ENCODE measurements at places on chromosomes 5 and 9.

DNA sequence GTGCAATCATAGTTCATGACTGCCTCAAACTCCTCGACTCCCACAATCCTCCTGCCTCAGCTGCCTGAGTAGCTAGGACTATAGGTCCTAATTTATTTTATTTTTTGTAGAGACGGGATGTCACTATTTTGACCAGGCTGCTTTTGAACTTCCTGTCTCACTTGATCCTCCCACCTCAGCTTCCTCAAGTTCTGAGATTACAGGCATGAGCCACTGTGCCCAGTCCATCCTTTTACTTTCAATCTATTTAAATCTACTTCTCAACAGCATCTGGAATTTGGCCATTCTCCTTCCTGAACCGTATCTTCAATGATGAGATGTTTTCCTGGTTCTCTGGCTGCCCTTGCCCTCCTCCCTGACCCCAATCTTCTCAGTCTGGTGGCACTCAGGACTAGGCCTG is 12.2 kb upstream of the GRIN1 start:
- DNase-seq = no peak

DNA sequence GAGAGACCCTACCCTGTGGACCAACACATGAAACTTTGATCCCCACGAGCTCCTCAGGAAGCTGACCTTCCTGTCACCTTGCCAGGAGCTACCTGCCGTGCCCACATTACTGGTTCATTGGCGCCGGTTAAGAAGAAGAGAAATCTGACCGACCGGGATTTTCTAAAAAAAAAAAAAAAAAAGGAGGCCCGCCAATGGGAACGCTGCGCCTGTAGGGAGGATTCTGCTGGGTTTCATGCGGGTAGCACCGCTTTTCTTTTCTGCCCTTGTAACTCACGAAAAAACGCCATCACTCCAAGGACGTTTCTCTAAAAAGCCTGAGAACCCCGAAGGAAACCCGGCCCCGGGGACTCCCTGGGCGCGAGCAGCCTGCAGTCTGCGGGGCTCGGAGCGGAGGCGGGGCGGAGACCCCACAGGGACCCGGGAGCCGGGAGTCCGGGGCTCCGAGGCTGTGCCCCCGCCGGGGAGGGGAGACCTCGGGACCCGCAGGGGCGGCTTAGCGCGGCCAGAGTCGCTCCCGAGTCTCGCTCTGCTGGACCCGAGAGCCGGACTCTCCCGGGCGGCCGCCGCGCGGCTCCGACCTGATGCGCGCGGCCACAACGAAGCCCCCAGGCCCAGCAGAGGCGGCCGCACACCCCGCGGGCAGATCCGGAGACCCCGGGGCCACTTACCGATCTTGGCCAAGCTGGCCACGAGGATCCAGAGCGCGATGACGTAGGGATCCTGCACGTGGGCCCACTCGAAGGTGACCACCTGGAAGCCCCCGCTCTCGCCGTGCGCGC is 617 bp downstream of the SLC9A3 start:
- no peak for DNase-seq

DNA sequence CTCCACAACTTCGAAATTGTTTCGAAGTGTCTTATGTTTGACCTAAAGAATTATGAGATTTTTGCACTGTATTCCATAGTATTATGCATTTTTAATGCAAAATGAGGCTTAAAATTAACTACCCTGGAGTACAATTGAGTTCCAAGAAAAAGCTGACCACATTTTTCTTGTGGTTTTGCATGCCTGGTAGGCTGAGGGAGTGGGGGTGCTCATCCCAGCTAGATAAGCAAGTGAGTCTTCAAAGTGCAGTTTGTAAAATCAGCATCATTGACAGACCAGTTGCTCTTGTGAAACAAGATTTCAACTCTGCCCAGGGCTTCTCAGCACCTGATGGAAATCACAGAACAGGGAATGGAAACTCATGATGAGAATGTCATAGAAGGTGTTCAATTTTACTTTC is 17.0 kb upstream of the NDUFS4 start:
- no peak for DNase-seq

GRCh38 chr9:131868766-131869165 is 128.9 kb upstream of the RAPGEF1 start:
- peak; percentile 43 for DNase-seq

DNA sequence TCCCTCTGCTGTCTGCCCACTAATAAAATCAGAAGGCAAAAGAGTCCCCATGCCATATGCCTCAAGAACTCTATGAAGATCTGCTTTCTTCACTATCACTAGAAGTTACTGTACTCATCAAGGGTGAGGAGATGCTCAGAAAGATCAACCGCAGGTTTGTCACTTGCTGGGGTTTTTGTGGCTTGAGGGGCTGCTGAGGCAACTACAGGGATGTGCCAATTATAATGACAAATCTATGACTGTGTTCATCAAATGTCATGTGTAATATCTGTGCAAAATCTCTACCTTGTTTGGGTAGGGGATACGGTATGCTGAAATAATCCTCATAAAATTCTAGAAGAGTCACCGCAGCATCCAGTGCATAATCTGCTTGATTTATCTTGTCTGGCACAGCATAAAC is 13.0 kb downstream of the ERAP1 start:
- DNase-seq = no peak

DNA sequence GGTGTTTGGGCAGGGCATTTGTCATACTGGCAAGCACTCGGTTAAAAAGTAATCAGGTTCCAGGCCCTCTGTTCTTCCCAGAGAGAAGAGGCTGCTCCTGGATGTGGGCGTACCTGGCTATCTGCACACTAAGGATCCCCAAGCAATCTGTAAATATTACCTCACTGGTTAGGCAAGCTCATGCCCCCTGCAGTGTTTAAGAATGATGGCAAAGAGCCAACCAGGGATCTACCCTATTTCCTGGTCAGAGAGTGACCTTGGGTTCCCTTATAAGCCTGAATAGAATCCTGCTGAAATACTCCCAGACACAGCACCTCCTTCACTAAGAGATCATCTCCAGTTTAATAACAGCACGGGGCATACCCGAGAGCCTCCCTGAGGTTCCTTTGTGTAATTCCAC is 181.2 kb downstream of the PIK3R1 start:
- DNase-seq = no peak

DNA sequence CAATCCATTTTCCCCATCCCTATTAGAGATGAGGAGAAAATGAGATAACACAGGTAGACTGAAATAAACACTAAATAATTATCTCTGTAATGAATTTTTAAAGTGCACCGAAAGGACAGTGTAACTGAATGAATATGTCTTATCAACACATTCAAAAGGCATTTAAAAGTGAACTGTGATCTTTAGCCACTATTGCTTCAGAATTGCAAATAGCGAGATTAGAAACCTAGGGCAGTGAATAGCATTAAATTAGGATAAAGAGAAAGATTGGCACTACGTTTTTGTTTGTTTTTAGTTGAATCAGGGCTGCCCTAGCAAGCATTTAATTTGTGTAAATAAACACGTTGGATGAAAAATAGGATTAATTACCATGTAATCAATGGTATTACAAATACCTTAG is 537.5 kb downstream of the ELAVL2 start:
- no peak for DNase-seq

DNA sequence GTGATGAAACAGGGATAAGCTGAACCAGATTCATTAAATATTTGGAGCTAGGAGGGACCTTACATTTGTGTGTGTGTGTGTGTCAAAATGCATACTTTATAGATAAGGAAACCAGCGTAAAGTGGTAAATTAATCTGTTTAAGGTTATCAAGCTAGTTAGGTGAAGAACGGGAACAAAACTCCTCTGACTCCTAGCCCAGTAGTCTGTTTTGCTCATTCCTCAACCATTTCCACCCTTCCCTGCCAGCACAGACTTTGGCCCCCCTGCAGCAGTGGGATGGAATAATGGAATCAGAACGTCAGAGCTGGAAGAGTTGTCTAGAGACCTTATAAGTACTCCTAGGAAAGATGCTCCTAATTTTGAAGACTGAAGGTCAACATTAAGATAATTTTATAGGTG is 6.5 kb downstream of the AGXT2 start:
- no peak for DNase-seq

DNA sequence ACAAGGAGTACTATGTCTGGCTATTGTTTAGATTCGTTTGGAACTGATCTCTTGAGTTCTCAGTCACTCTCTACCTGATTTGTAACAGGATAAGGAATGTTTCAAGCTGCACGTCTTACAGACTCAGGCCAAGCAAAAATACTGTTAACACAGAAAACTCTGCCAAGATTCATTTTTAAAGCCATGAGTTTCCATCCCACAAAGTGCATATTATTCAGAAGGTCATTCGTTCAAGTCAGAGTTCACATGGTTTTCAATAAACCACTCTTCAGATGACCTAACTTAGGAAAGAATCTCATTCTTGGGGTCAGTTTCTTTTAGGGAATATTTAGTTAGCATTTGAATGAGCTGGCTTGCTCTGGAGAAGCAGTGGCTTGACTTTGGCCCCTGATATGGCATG is 49.3 kb downstream of the F2R start:
- no peak for DNase-seq

GRCh38 chr5:81838307-81838906 is 87.5 kb upstream of the SSBP2 start:
- no peak for DNase-seq

- DNase-seq = no peak
These were observed 208.0 kb downstream of the NR3C1 start for GRCh38 chr5:143195491-143195890.

DNA sequence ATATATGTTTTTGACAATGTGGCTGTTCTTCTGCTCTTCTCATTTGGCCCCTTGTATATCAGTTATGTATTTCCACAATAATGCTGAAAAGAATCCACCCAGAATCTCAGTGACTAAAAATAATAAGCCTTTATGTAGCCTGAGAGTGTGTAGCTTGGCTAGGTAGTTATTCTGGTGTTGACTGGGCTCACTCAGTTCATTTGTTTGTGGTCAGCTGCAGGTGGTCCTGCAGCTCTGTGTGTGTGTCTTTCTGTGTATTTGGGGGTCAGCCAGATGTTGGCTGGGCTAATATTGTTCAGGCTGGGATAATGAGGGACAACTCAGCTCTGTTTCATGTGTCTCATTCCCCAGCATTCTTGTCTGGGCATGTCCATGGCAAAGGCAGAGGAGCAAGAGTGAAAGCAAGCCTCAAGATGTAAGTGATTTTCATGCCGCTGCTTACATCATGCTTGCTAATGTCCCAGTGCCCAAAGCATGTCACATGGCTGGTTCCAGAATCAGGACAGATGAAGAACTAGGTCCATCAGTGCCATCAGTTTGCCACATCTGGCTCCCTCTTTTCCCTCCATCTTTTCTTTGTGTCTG is 162.8 kb downstream of the KCTD16 start:
- no peak for DNase-seq

GRCh38 chr5:8491254-8491653 is 622.3 kb downstream of the MTRR start:
- no peak for DNase-seq

- DNase-seq = peak; percentile 90
These were observed 58.4 kb upstream of the PHF24 start for GRCh38 chr9:34899535-34900158.

- DNase-seq = no peak
These were observed 3.8 kb upstream of the NACC2 start for GRCh38 chr9:136098844-136099243.

DNA sequence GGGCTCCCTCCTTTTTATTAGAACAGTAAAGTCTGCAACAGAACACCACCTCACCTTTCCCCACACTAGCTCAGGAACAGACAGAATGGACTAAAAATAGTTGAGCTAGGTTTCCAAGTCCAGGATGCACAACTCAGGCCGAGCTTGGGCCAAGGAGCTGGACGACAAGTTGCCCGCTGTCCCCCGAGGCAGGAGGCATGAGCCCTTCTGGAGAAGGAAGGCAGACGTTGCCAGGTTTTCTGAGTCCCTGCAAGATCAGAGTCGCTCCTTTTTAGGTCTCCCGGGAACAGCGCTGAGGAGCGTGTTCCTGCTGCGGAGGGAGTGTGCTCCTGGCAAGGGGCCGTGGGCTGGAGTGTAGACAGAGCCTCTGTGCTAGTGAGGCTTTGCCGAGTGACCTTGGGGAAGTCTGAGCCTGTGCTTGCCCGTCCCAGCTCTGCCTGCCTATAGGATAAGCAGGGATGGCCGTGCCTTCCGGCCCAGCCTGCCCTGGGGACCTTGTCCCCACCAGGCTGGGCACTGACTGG is 121.6 kb downstream of the WNK2 start:
- no peak for DNase-seq

GRCh38 chr5:40446910-40447309 is 232.8 kb upstream of the PTGER4 start:
- DNase-seq = no peak

DNA sequence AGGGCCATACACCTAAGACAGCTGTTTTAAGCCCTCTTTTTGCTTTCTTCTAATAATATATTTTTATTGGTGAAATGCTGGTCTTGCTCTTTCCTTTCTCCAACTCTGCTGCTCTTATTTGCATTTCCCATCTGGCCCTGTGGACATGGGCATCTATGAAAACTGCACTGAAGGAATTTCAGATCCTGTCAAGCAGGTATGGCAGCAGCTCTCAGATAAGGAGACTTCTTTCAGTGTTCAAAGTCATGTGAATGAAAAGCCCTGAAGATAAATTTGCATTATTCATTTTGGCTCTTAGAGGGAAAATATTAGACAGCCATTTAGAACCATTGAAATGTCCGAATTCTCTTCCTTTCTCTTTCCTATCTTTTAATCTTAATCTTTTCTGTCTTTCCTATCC is 668.0 kb upstream of the RIOK2 start:
- DNase-seq = no peak

DNA sequence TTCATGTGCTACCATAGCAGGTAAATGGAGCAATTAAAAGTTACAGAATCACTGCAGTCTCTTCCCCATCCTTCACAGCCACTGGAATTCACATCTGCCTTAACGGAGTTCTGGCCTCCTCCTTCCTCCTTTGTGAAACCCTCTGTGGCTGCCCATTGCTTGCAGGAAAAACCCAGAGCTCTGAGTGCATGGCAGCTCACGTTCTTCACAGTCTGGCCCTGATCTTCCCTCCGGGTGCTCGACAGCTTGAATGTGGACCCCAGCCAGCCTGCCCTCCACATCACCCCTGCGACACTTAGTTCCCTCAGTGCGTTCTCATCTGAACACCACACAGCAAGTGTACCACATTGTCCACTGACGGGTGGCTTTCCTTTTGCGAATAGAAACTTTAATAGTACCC is 63.2 kb upstream of the RUFY1 start:
- DNase-seq = no peak

DNA sequence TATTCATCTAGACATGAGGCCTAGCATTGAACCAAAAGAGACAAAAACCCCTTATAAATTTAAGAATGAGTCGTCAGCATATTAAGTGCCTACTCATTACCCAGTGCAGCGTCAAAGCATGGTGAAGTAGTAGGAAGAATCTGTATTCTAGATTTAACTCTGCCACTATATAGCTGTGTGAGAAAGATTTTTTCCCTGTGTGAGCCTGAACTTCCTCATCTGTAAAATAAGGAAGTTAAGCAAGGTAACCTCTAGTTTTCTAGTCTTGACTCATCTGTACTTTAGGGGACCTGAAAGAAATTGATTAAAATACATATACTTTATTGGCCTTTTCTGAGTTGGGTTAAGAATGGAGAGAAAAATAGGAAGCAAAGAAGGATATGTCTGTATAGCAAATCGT is 82.1 kb upstream of the RUSC2 start:
- peak; percentile 12 for DNase-seq

DNA sequence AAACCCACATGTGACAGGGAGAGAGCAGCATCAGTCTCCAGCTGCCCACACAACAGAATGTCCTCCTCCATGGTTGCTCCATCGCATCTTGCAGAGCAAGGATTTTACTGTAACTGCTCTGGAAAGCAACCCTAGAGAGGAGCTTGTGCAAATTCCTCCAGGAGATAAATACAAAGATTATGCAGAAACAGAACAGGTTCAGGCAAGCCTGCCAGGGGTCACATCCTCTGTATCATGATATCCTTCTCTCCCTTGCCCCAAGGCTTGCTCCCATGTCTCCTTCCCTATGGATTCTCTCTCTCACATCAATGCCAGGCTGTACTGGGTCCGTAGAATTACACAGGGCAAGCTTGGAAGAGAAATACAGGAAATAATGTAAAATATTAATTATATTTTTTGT is 226.0 kb downstream of the MPDZ start:
- DNase-seq = no peak
